Stimulated activated CD4-positive, alpha-beta T cell treated with anti-CD3 and anti-CD28 coated beads, Interleukin-4, amount 100 ng/mL, for 1 hour (primary cell): ENCODE measurements at places on chromosomes 3 and 15.

GRCh38 chr15:81947548-81947947, 98.3 kb downstream of the MEX3B start:
- DNase-seq = no peak

- no peak for DNase-seq
Measured at GRCh38 chr15:76517910-76518309, 181.3 kb downstream of the ISL2 start.

DNA sequence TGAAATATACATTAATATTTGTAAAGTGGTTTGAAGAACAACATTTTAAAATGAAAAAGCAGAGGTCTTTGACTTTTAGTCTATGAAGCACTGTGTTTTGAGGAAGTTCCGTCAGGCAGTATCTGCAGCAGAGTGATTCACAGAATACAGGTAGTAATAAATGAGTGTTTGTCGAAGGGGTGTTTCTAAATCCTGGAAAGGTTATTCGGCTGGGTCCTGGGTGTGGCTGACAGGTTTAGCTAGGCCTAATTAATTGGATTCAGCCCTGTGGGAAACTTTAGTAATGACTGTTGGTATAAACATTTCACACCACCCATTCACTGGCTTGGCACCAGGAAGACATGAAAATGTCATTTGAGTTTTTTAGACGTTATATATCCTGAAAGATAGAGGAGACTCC, 51.3 kb downstream of the TIPARP start:
- DNase-seq = no peak

- DNase-seq = no peak
Measured at GRCh38 chr15:25541228-25541627, 102.4 kb upstream of the UBE3A start.

DNA sequence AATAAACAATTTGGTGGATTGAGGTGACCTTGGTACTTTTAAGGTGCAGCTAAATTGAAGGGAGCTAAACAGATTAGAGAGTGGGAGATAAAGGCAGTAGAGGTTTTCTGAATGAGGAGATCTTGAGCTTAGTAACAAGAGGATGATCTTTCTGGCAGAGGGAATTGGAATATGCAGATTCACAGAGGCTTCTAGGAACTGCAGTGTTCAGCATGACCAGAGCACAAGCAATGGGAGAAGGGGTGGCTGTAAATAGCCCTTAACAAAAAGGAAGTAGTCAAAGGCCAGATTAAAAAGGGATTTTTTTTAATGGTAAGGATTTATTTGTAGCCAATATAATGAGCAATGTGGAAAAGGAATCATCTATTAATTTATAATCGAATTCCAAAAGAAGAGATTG, 5.7 kb upstream of the BNIP2 start:
- DNase-seq = no peak

GRCh38 chr3:134066158-134066541, 36.4 kb upstream of the SLCO2A1 start:
- DNase-seq = no peak

DNA sequence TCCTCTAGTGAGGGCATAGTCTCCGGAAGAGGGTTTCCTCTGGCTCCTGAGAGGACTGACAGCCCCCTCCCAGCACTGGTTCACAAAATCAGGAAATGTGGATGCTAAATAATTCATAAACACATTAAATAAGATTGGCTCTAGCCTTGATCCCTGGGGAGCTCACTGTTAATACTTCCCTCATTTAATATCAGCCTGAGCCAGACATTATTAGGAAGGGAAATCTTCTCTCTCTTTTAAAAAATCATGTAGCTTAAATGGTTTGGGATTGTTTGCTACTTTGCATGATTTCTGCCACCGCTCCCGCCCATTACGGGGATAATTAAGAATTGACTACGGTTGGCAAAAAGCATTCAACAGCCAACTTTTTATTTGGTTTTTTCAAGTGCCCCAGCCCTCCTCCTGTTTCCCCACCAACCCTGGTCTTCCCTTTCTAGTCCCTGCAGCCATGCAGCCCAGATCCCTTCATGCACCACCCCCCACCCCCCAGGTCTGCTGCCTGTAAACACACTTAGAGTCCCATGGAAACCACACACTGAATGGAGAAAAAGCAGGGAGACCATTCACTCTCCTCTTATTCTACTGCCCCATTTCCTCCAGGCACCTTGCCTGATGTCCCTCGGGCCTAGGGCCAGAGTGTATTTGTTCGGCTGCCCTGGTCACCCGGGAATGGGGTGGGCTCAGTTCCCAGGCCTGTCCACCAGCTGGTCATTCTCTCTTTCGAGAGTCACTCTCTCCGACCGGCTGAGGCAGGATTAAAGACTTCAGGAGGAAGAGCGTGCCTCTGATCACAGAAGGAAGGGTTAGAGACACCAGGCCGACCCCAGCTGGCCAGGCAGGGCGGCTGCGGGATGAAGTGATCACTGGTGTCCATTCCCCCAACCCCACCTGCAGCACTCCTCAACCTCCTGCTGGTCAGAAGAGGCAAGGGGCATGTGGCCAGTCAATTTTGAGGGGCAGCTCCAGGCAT, 45.1 kb downstream of the SEMA5B start:
- no peak for DNase-seq

- no peak for DNase-seq
Measured at GRCh38 chr3:163879172-163879571, 1199.1 kb downstream of the SI start.

GRCh38 chr3:13519006-13519791, 29.7 kb upstream of the FBLN2 start:
- no peak for DNase-seq

- no peak for DNase-seq
Measured at GRCh38 chr15:66063147-66063546, 190.4 kb downstream of the MEGF11 start.

DNA sequence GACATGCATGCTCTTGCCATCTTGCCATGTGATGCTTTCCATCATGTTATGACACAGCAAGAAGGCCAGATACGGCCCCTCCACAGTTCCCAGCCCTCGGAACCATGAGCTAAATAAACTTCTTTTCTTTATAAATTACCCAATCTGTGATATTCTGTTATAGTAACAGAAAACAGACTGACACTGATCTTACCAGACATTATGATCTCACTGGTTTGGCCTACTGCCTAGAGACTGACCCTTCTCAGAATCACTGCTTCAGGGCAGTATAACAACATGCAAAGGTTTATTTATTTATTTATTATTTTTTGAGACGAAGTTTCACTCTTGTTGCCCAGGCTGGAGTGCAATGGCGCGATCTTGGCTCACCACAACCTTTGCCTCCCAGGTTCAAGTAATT, 14.0 kb downstream of the ZNF619 start:
- no peak for DNase-seq

GRCh38 chr15:69479971-69480370, 27.4 kb downstream of the RPLP1 start:
- DNase-seq = no peak

- DNase-seq = no peak
Measured at GRCh38 chr3:67540198-67540894, 114.1 kb downstream of the SUCLG2 start.

DNA sequence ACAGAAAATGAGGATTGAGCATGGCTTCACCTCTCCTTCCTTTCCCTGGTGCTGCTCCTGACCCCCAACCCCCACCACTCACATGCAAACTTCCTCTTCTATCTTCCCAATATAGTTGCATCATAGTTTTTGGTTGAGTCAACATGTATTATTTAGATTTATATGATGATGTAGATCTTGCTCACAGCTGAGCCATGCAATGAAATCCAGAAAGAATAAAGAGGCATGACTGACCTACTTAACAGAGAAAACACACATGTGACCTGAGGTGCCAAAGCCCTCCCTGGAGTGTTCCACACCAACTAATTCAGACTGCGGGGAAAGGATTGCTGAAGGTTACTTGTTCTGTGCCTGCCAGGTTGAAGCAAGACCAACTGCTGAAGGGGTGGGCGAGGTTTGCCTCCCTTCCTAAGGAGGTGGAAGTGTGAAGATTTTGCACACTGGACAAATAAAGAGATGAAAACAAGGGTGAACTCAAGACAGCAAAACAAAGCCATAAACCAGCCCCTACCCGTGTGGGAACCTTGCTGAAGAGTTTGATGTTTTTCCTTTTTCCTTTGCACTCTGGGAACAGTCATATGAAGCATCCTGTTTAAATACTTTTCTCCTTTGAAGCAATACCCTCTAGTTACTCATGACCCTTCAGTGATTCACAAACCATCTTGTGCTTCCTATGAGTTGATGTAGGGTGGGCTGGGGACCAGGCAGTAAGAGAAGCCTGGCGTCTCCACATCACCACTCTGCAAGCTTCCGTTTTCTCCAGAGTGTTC, 155.2 kb upstream of the UBE2E1 start:
- DNase-seq = no peak

- DNase-seq = no peak
Measured at GRCh38 chr3:151753846-151754245, 20.1 kb downstream of the AADACL2 start.

DNA sequence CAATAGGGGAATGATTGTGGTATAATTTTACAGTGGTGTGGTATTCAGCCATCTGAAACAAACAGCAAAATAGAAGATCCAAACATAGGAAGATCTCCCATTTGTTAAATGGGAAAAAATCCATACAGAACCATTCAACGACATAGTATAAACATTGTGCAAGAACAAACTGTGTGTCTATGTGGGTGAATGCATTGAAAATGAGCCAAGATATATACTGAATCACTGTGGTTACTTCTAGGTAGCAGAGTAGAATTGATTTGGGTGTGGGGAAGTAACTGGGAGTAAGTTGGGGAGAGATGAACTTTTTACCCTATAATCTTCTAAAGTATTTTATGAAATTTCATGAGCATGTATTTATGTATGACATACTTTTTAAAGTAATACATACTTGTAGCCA, 123.1 kb upstream of the UMPS start:
- no peak for DNase-seq

DNA sequence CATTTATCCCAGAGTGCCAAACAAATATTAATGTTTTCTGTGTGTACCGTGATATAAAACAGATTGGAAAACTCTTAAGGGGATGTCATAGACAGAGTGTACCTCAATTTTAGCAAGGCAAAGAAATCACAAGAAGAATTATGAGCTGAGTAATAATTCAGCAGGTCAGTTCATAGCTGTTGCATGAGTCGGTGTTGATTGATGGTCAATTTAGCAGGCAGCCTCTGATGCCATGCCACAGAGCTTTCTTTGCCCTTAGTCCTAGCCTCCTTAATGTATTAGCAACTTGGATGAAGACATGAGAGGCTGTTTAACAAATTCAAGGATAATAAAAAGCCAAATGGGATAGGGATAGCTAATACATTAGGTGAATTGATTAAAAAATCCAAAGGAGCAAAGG, 6.8 kb downstream of the SLC35A5 start:
- no peak for DNase-seq

DNA sequence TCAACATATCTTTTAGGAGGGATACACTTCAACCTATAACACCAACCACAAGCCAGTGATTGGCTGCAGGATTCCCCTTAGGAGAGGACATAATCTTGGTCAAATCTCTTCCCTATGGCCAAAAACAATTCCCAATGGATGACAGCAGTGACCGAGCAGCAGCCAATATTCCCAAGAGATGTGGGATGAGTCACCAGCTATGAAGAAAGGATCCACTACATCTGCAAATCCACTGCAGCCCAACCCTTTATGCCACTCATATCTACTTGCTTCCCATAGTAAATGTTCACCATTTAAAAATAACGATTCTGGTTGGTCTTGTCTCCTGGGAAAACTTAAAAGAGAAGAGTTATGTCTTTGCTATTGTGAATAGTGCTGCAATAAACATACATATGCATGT, 4.5 kb upstream of the IQCF5 start:
- DNase-seq = no peak

DNA sequence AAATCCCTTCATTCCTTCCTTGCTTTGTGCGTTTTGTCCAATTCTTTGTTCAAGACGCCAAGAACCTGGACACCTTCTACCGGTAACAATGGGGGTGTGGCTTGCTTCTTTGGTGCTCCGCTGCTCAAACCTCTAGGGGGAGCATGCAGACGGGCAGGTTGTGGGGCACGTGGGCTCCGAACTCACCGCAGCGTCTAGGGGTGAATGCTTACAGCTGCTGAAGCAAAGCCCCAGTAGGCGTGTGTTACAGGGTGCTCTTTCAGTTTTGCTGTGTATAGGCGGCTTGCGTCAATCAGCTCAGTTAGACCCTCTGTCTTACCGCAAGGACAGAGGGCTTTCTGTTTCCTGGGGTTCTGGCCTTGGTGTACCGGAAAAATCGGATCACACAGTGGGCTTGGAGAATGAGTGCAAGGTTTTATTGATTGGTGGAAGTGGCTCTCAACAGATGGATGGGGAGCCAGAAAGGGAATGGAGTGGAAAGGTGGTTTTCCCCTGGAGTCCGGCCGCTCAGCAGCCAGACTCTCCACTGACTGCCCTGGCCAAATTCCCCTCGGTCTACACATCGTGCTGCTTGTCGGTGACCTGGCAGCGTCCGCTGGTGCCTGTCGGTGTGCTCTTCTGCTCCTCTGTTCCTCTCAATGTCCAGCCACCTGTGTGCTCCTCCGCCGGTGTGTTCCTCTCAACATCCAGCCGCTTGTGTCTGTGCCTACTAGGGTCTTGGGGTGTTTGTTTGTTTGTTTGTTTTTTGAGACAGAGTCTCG, 1.2 kb upstream of the LRRC34 start:
- peak; percentile 70 for DNase-seq

- DNase-seq = no peak
Measured at GRCh38 chr3:30620402-30621360, 14.3 kb downstream of the TGFBR2 start.

DNA sequence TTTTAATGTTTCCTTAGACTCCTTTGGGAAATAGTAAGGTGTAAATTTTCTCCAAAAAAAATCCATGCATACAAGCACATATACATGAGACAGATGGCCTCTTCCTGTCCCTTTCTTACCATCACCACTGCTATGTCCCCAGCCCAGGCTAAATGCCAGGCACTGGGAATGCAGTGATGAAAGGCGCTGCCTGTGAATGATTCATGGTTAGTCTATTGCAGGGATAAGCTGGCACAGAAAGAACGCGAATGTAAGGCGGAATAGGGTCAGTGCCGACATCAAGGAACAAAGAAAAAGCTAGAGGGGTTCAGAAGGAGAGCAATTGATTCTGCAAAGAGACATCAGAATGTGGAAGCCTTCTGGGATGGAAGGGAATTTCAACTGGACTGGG, 36.2 kb upstream of the CFAP161 start:
- no peak for DNase-seq

GRCh38 chr3:20007960-20008359, 4.1 kb downstream of the PP2D1 start:
- DNase-seq = no peak

GRCh38 chr3:173711619-173712018, 314.1 kb downstream of the NLGN1 start:
- DNase-seq = no peak
